ENCODE measurements at places on chromosomes 3 and 15. TPM values are rescaled to one million over a fixed set of nuclear protein-coding genes. Genes with fewer than 3 reads are reported as not detected.

The TM4SF4 gene
- not detected for total RNA-seq

The RASSF1 gene
- 15.7 TPM for total RNA-seq

- no peak for DNase-seq
These were observed 5.2 kb downstream of the NUSAP1 start for GRCh38 chr15:41337631-41338522.

- no peak for DNase-seq
These were observed 61.6 kb downstream of the WWTR1 start for GRCh38 chr3:149596134-149596770.
